AML-193 (cell line): ENCODE measurements at places on chromosomes 4 and X.
A peak's percentile ranks its signal among the peaks of the same experiment; 100 is the strongest.

DNA sequence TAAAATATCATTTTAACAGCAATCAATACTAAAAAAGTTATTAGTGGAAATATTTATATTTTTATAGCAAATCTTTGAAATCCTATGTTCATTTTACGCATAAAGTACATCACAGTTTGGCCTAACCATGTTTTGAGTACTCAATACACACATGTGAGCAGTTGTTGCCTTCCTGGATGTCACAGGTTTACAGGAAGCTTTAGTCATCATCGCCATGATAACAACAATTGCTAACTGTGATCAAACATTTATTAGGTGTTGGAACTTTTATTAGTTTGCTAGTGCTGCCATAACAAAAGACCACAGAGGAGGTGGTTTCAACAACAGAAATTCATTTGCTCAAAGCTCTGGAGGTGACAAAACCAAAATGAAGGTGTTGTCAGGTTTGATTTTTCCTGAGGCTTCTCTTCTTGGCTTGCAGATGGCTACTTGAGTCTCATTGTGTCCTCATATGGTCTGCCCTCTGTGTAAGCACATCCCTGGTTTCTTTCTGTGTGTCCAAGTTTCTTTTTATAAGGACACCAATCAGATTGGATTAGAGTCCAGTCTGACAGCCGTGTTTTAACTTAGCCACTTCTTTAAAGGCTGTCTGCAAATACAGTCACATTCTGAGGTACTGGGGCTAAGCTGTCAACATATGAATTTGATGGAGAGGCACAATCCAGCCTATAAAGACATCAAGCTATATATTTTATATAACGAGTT, 43.1 kb upstream of the BOD1L1 start:
- no peak for DNase-seq

- DNase-seq: no peak
Measured at GRCh38 chr4:101851672-101852071, 61.1 kb downstream of the BANK1 start.

GRCh38 chr4:2040391-2041238, 18.5 kb upstream of the NAT8L start:
- no peak for DNase-seq

GRCh38 chr4:105946771-105947170, 51.5 kb downstream of the NPNT start:
- DNase-seq: no peak

GRCh38 chrX:18761750-18762149, 54.3 kb downstream of the PPEF1 start:
- DNase-seq: no peak

DNA sequence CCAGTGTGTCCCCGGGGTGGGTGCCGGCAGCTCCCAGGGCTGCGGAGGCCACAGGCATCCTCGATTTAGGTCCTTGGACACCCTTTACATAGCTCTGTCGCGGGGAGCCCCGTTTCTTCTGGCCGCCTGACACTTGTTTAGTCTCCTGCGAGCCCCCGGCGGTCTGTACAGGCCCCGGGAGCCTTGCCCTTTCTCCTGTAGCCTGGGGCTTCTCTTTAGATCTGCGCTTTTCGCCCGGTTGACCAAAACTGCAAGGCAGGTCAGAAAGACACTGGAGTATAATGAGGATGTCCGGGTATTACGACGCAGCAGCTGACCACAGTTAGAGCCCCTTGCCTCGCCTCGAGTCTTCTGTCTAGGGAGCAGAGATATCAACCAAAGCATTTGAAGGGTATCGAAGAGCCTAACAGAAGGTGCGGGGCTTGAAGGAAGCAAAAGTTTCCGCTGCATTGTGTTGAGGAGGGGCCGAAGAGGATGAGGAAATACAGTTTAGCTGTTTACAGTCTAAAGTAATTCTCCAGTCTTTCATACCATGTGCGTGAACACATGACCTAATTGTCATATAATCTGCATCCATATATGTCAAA, 479 bp downstream of the BRCC3 start:
- peak; percentile 31 for DNase-seq

GRCh38 chr4:174041555-174042105, 241.8 kb downstream of the FBXO8 start:
- DNase-seq: no peak

GRCh38 chrX:30900227-30900626, 11.2 kb upstream of the TAB3 start:
- DNase-seq: no peak

DNA sequence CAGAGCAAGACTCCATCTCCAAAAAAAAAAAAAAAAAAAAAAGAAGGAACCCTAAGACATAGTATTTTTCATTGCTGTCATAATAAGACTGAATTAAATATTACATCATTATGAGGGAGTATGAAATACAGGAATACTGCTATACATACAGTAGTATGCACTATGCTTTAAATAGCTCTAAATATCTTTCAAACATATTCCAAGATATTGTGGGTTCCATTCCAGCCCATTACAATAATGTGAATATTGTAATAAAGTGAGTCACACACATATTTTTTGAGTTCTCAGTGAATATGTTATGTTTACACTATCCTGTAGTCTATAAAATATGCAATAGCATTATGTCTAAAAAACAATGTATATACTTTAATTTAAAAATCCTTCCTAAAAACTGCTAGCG, 64.8 kb downstream of the GPM6A start:
- no peak for DNase-seq

DNA sequence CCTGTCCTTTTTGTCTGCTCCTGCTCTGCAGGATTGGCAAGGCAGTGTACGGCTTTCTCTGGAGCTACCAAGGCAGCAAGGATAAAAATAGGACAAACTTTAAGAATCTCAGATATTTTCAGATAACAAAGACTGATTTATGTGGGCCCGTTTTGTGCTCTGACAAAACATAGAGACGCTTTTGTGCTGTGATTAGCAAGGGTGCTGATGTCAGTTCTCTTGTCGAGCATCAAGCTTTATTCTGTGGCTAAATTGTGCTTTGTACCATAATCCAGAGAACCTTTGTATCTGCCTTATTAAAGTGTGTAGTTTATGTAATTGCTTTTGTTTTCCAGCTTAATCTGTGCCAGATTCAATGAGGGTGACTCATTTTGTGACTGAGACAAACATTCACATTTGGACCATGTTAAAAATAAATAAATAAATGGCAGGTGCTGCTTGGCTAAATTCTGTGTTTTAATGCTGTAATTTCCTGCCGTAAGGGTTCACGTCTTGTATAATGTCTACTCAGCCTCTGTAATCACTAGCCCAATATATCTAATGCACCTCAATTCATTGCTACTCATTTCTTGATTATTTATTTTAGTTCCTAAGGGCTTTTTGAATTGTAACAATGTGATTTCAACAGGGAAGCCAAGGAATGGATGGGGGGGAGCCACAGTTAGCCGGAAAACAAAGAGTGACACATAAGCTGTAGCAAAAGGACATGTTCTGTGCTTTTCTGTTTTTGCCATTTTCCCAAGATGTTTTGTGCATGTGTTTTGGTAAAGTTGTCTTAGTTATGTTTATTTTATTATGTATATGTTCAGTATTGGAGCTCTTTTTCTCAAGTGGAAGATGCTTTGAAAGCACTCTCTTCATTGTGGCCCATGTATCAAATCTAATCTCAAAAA, 75.1 kb downstream of the GAB1 start:
- no peak for DNase-seq

DNA sequence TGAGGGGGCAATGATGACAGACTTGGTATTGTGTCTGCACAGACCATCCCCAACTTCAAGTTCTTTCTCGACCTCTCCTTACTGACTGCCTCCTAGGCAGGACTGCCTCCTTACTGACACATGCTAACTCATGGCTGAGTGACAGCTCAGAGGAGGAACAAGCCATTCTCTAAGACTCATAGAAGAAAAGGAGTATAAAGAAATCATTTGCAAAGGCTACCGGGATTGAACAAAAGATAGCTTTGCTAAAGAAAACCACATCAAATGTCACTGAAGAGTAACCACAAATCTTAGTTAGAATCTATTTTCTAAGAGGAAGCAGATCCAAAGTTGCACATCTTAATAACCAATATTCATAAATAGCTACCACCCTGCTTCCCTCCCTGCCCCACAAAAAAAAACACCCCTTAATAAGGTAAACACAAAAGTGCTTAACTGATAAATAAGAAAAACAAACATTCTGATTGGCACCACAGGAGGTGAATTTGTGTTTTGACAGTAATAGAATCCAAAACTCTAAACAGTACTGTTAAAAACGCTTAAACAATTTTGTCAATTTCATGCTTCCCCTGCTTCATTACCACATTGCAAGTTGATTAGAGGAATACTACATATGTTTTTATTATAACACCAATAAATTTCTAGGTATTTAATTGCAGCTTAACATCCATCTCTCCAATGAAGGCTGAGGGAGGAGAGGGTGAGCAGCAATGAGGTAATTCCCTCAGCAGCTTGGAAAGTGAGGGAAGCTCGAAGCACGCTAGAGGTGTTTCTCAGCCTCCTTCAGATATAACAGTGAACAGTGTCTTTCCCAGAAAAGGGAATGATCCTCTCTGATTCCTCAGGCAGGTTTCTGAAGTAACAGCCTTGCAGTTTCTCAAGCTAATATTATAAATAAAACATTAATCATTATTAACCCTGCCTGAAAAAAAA, 160.0 kb downstream of the HNRNPD start:
- DNase-seq: no peak

DNA sequence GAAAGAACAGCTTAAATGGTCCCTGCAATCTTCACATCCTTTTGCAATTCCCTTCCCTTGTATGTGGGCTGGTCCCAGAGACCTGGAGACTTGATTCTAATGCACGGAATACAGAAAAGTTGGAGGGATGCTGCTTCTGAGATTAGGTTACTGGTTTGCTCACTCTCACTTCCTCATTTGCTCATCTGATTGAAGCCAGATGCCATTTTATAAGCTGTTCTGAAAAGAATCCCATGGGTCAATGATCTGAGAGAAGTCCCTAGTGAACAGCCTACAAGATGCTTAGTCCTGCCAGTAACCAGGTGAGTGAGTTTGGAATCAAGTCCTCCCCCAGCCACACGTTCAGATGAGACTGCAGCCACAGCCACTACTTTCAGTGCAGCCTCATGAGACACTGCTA, 35.9 kb downstream of the MAGEA1 start:
- DNase-seq: no peak

- no peak for DNase-seq
Measured at GRCh38 chrX:153573984-153574383, 25.0 kb downstream of the CCNQ start.

DNA sequence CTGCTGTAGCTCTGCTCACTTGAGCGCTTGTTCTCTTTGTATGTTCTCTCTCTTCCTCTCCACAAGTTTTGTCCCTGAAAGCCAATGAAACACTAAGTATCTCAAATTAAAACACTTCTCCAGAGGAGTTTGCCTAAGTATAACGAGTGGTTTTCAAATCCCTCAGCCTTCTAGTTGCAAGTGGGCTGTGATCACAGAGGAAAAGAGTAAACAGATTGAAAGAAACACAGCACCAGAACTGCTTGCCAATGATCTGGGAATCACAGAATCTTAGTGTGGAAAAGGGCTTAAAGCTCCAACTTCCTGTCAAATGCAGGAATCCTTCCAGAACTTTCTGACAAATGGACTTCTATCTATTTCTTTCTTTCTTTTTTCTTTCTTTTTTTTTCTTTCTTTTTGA, 4.8 kb upstream of the PRSS12 start:
- no peak for DNase-seq

DNA sequence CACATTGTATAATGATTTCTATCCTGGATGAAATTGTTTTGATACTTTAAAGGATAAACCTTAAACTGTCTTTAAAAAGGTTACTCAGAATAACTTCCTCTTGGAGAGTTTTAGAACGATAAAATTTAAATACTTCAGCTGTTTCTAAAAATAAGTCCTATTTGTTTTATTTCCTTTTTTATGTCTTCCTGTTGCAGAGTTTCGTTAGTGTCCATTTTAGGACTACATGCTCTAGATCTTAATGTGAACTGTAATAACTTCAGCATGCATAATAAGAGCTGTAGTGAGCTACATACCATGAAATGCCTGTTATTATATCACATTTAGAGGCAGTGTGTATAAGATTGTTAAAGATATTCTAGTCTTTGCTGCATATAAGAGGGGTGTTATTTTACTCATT, 14.6 kb downstream of the ATP10D start:
- peak; percentile 13 for DNase-seq

DNA sequence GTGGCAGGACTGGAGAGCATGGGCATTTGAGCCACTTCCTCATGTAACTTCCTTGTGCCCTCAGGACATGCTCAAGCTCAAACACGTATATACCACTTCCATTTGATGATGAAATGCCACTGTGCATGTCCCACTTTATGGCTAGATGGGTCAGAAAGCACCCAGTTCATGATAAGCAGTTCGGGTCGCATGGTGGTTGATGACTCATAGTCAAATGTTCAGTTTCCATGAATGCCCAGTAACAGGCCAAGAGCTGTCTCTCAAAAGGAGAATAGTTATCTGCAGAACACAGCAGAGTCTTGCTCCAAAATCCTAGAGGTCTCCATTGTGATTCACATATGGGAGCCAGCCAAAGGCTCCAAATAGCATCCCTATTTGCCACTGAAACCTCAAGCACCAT, 48.9 kb upstream of the SPIN3 start:
- DNase-seq: peak; percentile 3
